ENCODE measurements at places on chromosomes 4 and X. TPM values are rescaled to one million over a fixed set of nuclear protein-coding genes. Genes with fewer than 3 reads are reported as not detected.

Gene HPGD
- total RNA-seq = 0.24 TPM

Gene AMBN
- total RNA-seq = not detected

Gene RTL9
- total RNA-seq = 0.39 TPM

Gene ADH1C
- total RNA-seq = 0.48 TPM

Gene PCDH18
- 6.8 TPM for total RNA-seq

Gene KLHL15
- total RNA-seq = 14.7 TPM

Gene RAB33A
- 1.6 TPM for total RNA-seq
